SHP77 (cell line): ENCODE measurements at places on chromosomes 7 and 10.
A peak's percentile ranks its signal among the peaks of the same experiment; 100 is the strongest.

DNA sequence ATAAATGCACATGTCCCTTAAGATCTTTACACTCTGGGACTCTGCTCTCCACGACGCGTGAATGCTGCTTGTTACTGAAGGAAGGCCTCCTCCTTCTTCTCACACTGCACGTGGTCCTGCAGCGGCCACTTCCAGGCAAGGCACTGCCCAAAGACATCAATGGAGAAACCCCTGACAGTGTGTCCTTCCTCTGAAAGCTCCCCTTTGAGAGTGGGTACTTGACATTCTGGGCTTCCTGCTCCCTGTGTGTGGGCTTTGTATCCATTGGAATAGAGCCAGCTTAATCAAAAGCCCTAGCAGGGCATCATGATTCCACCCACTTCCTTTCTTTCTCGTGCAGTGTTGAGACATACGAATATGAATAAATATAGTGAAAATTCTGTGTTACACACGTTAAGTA lies 69.7 kb upstream of the STK17A start:
- DNase-seq: peak; percentile 78

- no peak for DNase-seq
Observed at GRCh38 chr7:73758581-73759138, 11.4 kb downstream of the CLDN3 start.

DNA sequence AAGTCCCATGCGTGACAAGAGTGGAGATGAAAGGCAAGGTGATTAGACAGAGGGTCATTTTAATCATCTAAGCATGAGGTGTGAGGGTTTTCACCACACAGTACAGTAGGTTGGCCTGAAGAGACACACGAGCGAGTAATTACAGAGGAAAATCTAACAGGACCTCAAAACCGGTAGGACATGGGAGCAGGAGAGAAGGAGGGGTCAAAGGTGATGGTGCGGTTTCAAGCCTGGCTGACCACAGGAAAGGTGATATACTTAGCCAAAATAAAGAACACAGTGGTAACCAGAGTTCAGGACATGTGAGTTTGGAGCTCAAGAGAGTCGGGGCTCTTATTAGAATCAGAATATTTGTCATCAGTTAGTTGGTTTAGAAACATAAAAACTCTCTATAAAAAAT lies 20.0 kb downstream of the GLI3 start:
- no peak for DNase-seq

GRCh38 chr10:92619368-92619767 lies 26.4 kb downstream of the KIF11 start:
- no peak for DNase-seq

GRCh38 chr7:143279186-143280098 lies 5.3 kb upstream of the TMEM139 start:
- DNase-seq: no peak

DNA sequence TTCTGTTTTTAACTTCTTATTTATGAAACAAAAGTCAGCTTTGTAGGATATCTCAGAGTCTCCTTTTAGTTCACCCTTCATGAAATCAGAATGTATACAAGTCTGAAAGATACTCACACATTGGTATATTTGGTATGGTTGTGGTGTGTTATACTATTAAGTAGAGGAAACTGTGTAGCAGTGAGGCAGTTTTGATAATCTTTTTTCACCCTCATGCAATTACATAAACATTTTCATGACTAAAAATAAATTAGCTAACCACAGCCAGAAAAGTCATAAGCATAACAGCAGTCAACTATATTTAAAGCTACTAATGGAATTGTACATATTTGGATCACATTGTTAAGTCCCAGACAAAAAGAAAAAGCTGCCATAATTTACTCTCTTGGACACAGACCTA lies 62.1 kb downstream of the FAM185A start:
- DNase-seq: no peak

DNA sequence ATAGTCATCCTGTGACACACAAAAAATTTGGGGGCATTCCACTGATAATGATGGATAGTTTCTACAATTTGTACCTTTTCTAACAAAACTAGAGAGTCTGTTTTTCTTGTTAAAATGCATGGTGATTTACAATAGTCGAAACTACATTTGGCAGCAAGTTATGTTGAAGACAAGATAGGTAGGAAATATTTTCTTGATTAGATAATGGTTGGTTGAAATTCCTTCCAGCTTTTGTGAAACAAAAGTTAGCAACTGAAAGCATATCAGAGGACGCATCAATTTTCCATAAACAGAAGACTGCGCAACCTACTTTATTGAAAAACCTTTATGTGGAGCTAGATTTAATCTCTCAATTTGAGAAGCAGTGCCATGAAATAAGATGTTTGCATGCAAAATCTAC lies 155.8 kb upstream of the GLI3 start:
- DNase-seq: no peak

DNA sequence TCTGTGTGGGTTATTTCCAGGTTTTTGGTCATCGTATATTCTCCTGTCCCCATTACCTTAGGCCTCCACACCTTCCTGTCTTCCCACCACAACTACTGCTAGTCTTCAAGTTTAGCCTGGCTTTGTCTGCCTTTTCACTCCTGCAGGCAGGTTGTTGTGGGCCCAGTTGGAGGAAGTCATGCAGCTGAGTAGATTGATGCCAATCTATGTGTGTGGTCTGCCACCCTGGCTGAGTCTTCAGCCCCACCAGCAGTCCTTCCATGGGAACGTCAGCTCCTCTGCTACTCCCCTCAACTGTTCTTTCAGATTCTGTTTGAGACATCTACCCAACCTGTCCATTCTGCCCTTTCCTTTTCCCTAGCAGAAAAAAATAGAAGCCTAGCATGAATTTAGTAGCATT lies 6.3 kb downstream of the RINT1 start:
- no peak for DNase-seq
